ENCODE measurements at places on chromosomes 5 and 9.
A peak's percentile ranks its signal among the peaks of the same experiment; 100 is the strongest.

- no peak for DNase-seq
These were observed 3.6 kb downstream of the F12 start for GRCh38 chr5:177405805-177406204.

- no peak for DNase-seq
These were observed 261.2 kb upstream of the TRPC7 start for GRCh38 chr5:136626531-136626930.

- DNase-seq: no peak
These were observed 466 bp downstream of the SMC2 start for GRCh38 chr9:104094534-104095015.

GRCh38 chr5:138331449-138332368 is at the start of gene CDC25C:
Gene CDC25C, minus strand, starts transcription at chr5:138331804. Its CDS starts 624 bp downstream, at chr5:138331180.
- peak; percentile 89 for DNase-seq

GRCh38 chr9:34744295-34745221 is 34.6 kb upstream of the CCL21 start:
- DNase-seq: no peak

GRCh38 chr5:4989118-4989517 is 151.0 kb upstream of the ADAMTS16 start:
- DNase-seq: no peak

DNA sequence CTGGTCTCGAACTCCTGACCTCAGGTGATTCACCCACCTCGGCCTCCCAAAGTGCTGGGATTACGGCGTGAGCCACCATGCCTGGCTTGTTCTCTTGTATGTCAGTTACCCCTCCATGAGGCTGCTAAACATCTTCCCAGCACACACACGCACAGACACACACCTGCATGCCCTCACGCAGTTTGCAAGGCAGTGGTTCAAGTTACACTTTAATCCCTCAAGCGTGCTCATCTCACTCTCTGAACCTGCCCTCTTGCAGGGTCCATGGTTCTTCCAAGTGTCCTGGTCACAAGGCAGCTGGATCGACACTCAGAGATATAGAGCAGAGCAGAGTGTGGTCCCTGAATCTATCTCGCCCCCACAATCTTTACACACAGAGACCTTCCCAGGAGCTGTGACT is 34.1 kb upstream of the RUFY1 start:
- DNase-seq: no peak

DNA sequence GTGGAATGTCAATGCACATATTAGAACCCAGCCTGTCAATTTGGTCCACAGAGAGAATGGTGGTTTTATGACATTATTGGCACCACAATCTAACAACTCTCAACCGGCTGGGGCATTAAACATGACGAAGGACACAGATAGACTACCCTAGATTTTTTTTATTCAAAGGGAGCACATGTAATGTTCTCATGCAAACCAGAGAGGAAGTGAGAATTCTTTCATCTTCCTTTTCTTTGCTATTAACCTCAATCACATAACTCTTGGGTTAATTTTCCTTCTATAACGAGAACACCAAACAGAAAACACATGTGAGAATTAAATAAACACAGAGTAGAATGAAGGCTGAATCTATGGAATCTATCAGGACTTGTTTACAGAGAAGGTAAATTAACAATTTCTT is 94.9 kb upstream of the TNC start:
- DNase-seq: no peak

DNA sequence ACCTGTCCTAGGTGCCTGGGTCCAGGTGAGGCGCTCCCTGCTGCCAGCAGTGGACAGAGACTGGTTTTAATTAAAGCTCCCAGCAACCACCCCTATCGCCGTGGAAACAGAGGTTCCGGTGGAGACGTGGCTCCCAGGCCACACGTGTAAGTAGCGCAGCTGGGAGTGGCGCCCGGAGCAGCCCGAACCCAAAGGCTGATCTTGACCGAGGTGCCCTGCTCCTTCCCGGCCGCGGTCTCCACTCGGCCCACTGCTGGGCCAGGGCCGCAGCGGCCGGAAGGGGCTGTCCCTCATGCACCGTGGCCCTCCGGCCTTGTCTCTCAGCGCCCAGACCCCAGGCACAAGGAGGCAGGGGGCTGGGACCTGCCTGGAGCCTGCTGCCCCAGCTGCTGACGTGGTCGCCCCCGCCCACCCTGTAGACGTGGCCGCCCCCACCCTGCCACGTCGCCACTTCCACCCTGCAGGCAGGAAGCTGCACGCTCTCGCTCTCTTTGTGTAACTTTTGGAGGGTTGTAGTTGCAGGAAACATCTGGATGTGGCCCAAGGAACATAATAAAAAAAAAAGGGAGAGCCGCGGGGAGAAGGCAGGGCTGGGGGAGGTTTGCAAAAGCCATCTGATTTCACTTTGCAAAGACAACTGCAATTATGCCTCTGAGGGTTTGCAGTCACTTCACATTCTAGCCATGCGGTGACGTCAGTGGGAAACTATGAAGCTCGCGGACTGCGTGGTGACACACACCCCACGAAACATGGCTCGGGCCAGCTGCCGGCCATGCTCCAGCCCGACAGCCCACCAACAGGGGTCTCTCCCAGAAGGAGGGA is 129.9 kb downstream of the RXRA start:
- DNase-seq: peak; percentile 59

DNA sequence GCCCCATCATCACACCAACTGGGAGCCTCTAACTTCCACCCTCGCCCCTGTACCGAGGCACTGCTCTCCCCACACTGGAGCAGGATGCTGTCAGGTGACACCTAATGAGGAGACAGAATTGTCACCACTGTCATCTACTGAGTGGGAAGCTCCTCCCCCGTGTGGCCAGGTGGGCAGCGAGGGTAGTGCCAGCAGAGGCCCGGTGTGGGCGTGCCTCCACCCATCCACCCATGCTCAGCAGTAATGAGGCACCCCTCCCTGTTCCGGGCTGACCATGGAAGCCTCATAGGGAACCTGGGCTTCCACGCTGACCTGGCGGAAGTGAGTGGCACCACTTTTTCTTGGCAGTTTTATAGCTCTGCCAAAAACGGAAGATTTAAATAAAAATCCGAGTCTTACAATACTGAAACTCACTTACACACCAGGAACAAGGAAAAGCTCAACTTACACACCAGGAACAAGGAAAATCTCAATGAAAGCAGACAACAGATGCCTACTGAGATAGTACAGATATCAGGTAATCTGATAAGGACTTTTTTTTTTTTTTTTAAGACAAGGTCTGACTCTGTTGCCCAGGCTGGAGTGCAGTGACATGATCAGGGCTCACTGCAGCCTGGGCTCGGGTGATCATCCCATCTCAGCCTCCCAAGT is 30.6 kb upstream of the ASS1 start:
- no peak for DNase-seq

GRCh38 chr5:97121848-97122247 is 20.6 kb downstream of the LIX1 start:
- no peak for DNase-seq

DNA sequence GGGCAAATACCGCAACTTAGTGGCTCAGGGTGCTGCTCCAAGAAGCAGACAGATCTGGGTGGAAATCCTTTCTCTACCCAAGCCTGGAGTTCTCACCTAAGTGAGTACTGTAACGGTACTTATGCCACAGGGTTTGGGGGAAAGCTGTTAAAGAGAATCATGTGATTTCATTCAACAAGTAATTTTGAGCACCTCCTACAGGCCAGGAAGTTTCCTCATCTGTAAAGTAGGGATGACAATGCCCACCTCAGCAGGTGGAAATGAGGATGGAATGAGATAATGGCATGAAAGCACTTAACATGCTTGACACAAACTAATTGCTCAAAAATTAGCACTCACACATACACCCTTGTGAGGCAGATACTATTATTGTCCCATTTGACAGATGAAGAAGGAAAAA is 114.1 kb downstream of the JAKMIP2 start:
- no peak for DNase-seq

- DNase-seq: no peak
These were observed 115.7 kb downstream of the ESM1 start for GRCh38 chr5:54869691-54870090.

DNA sequence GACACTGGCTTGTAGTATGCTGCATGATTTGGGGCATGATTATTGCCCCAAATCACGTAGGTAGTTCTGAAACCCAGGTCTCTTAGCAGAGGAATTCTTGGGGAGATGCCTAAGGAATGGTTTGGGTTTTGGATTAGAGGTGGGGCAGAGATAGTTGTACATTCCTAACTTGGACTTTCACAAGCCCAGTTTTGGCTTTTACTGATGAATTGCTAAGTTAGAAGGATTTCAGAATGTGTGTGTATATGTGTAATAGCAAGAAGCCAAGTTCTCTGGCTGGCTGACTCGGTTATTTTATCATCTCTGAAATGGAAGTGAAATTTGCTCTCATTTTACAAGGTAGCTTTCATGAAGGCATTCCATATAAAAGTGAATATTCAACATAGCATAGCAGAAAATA is 23.8 kb upstream of the ZNF131 start:
- DNase-seq: no peak

GRCh38 chr9:5817862-5818261 is 15.1 kb downstream of the ERMP1 start:
- DNase-seq: no peak

DNA sequence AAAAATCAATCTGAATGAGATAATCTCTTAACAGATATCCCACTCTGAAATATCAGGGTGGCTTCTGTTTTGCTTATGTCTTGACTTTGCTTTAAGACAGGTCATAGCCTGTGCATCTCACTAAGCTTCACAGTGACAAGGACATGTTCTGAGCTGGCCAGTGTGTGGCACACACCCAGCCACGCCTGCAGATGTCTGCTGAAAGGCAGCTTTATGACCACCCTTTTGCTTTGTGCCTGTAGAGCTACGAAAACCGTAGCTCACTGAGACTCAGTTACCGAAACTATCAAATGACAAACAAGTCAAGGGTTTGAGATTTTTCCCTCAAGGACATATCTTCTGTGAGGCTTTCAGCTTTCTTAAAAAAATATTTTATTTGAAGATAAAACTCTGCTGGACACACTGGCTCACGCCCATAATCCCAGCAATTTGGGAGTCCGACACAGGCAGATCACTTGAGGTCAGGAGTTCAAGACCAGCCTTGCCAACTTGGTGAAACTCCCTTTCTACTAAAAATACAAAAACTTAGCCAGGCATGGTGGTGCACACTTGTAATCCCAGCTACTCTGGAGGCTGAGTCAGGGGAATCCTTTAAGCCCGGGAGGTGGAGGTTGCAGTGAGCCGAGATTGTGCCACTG is 233.2 kb downstream of the SPATA31A1 start:
- DNase-seq: no peak

DNA sequence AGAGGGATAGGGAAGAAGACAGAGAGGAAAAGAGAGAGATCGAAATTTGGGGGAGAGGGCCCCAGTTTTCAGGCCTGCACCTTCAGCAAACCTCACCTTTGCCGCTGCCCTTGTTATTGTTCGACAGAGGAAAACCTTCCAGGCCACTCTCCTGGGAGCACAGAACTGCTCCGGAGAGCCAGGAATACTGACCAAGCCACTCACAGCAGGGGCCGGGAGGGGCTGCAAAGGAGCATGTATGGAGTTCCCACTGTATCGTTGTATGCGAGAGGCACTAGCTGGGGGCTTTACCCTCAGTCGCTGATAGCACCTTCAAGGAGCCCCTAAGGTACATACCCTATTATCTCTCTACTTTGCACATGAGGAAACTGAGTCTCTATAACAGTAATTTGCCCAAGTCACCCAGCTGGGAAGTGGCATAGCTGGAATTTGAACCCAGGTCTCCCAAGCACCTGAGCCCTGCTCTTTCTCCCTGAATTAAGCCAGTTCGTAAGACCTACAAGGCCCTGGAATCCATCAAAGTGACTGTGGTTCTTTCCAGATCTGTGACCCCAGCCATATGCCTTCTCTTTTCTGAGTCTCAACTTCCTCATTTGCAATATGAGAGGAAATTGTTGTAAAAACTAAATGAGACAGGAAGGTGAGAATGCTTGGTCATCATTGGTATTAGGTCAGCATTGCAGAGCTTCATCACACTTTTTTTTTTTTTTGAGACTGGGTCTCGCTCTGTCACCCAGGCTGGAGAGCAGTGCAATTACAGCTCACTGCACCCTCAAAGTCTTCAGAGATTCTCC is 21.0 kb upstream of the FOXE1 start:
- DNase-seq: no peak

DNA sequence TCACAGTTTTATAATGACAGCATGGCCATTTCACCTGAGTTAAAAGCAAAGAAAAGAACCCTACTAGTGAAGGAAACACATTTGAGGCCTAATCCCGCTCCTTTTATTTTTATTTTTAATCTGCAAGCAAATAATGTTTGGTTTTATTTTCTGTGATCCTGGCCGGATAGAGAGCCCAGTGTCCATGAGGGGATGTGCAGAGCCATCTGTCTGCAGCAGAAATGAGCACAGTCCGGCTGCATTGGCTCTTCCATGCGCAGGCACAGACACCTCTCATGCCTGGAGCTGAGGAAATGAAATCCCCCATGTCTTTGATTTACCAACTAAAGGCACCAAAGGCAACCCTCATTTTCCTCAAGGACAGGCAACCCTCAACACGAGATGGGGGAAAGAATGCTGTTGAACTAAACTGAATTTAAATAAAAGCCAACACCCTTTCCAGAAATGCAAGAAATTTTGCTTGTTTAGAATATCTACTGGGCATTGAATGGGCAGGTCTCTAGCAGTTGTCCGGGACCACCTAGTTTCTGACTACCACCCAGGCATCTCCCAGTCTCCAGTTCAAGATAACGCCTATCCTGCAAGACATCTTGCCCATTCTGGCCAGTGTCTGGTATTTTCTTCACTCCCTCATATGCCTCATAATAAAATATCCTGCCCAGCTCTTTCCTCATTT is 47.9 kb upstream of the SEMA6A start:
- no peak for DNase-seq

DNA sequence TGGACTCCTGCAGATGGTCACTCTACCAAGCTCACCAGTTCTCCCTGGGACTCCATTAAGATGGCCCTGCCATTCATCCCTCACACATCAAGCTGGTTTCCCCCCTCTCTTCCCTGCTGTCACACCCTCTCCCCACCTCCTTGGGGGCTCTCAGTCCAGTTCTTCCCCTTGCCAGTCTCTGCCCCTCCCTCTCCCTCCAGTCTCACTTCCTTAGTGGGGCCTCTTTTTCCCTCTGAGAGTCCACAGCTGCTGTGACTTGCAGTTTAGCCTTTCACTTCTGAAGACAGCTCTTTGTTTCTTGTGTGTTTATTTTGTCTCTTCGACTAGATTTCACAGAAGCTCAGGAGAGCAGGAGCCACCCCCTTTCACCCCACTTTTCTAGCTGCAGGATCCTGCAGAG is 10.5 kb downstream of the DOCK2 start:
- DNase-seq: no peak

- no peak for DNase-seq
These were observed 199.5 kb upstream of the TAS2R1 start for GRCh38 chr5:9829621-9830020.
